Naive B cell (primary cell): ENCODE measurements at places on chromosomes 2 and 18. TPM values are rescaled to one million over a fixed set of nuclear protein-coding genes. Genes with fewer than 3 reads are reported as not detected.

HOXD1 gene
- polyA plus RNA-seq, result not detected

POU3F3 gene
- polyA plus RNA-seq, result not detected

LRRC30 gene
- polyA plus RNA-seq, result not detected

UGT1A5 gene
- polyA plus RNA-seq, result not detected

C2orf66 gene
- not detected for polyA plus RNA-seq

LYG2 gene
- not detected for polyA plus RNA-seq

CCDC121 gene
- polyA plus RNA-seq, result 2.3 TPM

- no peak for DNase-seq
Observed at GRCh38 chr18:63152791-63153190, 166.8 kb downstream of the BCL2 start.

DNA sequence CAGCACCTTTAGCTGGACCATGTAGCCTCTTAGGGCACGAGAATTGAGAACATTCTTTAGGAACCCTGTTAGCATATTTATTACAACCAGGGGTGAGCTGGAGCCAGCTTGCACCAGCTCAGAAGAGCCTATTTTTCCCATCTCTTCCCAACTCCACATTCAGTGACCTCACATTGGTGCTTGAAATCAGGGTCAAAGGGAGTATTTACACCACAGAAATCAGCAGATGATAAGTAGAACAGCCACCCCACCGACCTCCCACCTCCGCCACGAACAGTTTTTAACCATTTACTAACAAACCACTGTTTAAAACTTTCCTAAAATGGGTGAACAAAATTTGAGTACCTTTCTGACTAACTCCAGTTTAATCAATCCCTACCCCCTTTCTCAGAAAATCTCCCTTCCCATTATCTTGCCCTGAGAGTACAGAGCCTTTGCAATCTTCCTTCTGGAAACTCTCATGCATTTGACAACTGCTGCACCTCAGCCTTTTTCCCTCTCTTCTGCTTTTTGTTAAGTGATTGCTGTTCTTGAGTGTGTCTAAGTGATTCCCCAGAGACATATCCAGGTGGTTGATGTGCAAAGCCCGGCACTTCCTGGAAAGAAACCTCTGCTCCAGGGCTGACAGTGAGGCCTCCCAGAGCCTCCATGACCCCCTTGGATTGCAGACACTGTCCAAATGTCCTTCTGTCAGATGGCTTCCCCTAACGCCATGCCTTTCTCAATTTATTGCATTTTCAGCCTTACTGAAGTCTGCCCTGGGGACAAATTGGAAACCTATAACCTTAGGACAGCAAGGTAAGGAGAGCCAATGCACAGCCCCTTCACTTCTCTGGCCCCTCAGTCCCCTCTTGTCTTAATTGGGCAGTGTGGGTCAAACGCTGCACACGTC lies 389.5 kb upstream of the TNP1 start:
- no peak for DNase-seq

DNA sequence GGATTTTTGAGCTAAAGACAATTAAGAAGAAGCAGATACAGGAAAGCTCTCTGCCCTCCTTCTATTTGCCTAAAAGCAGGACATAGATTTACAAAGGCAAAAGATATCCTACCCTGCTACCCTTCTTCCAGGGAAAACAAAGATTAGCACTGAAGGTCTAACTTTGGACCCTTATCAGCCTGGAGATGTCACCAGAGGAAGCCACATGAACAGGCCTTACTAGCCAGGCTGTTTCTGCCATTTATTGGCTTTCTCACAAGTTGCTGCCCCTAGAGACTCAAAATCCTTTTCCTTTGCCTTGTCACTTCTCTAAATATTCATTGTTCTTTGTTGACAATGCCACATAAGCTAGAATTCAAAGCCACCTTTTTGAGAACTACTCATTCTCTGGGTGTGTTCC lies 147.3 kb downstream of the B3GNT2 start:
- DNase-seq, result no peak

DNA sequence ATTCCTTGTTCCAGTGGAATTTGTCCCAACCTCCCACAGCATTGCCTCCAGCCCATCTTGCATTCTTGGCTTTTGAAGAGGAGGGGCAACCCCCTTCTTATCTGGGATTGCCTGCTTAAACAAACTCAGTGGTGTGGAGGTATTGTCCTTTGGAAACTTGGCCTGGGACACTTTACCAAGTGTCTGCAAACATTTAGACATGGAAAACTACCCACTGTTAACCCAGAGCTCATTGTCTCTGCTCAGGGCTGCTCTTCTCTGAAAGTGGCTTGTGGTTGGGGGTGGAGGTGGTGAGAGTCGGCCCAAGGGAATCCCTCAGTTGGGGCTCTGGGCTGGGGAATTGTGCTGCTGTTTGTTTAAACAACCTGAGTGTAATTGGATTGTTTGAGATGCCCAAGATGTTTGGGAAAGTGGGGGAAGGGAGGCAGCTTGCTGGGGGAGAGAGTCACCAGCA lies 178.3 kb upstream of the GATA6 start:
- no peak for DNase-seq

- no peak for DNase-seq
Observed at GRCh38 chr2:30645745-30646119, 161.5 kb downstream of the CAPN13 start.

DNA sequence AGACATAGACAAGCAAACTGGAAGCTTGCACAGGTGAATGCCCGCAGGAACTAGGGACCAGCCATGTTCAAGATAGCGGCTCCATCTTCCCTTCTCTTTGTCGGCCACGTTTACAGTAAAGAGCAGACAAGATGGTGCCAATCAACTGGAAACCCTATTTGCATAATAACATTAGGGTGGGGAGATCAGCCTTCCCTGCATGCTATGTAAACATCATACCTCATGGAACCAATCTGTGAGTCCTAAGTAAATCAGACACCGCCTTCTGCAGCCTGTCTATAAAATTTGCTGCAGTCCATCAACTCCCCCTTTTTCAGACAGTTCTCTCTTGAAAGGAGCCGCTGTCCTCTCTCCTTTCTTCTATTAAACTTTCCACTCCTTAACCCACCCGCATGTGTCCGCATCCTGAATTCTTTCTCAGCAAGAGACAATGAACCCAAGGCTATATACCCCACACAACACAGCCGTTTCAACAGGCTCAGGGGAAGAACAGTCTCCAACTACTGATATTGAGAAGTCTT lies 384.4 kb downstream of the EIPR1 start:
- DNase-seq, result no peak

DNA sequence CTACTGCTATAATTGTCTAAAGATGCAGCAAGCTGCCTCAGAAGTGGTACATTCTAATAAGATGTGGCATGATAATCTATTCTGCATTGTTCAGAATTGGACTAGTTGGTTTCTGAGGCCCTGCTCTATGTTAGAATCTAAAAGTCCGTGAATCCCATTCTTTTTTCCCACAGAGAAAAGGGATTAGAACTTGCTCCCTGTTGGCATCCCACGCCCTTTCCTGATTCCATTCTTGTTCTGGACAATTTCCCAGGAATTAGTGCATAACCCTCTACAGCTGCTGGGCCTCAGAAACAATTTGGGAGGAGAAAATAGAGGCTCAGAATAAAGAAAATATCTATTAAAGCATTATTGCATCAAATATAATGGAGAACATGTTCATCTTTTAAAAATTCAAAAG lies 282.7 kb downstream of the NRXN1 start:
- no peak for DNase-seq

DNA sequence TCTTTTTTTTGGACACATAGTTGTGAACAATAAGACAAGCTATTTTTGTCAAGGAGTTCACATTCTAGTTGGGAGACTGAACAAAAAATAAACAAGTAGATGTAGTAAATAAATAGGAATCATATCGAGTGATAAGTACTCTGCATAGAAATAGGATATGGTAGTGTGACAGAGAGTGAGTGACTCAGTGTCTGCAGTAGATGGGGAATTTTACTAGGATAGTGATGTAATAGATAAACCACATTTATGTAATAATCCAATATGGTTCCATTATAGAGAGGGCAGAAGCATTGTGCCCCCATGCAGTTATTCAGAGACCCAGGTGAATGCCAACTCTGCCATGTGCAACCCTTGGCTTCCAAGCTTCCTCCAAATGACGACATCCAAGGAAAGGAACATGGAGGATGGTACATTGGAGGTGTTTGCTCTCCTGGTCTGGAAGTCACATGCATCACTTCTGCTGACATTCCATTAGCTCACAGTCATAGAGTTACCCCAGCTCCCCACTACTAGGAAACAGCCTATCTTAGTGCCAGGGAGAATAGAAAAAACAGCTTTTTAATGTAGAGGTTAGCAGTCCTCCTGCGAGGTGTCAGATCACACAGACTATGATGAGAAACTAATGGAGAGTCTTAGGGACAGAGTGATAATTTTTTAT lies 595.4 kb downstream of the NYAP2 start:
- no peak for DNase-seq

DNA sequence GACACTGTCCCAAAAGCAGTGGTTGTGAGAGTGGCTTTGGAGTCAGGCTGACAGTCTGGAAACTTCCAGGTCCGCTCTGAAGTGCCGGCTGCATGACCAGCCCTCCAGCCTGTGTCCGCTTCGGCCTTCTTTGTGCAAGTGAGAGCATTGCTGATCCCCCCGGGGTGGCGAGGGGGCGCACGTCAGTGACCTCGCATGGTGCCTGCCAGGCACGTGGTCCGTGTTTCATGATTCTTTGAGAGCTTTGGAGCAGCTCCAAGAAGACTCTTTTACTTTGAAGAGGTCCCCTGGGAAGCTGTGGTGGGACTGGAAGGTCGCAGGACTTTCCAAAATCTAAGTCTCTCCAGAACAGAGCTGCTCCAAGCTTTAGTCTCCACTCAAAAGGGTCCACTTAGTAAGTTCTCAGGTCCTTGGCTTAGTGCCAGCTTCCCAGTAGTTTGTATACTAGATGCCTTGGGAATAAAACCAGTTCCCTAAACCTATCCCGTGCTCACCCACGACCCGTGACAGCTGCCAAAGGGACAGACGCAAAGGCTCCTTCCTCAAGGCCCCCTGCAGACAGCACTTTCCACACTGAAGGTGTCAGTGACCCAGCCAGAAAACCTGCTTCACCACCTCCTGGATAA lies 68.8 kb downstream of the ADI1 start:
- no peak for DNase-seq

GRCh38 chr2:5720426-5720825 lies 28.2 kb downstream of the SOX11 start:
- DNase-seq, result no peak

GRCh38 chr2:204108330-204108751 lies 171.8 kb downstream of the ICOS start:
- DNase-seq, result no peak

DNA sequence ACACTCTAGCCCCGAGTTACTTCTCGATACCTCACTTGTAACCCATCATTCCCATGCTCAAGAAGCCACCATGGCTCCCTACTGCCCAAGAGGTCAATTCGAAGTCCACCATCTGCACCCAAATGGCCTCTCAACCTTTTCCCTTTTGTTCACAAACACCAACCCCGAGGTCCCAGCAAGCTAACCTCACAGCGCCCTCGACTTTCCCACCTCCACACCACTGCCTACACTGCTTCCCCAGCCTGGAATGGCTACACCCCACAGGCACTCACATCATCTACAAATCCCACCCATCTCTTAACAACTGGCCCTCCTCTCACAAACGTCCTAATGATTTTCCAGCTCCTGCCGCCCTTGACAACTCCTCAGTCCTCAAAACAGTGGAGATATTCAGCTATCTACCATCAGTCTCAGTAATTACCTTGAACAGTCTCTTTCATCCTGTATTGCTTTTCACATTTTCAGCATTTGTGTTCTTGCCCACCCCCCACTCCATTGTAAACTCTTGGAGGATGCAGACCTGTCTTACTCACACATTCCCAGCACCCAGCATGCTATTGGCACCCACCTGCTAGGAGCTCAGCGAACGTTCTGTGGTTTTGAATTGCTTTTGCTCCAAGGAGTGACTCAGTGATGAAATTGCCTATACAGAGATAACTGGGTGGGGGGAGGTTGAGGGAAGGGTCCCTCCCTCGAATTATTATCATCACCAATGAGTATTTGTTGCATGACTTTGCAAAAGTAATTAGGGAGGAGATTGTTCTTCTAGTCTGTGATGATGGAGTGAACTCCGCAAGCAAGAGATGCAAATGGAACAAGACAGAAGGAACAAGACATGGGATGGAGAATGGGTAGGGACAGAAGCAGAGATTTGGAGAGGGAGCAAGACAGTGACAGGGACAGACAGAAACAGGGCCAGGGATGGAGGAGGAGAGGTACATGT lies 106.8 kb downstream of the CYP26B1 start:
- no peak for DNase-seq

DNA sequence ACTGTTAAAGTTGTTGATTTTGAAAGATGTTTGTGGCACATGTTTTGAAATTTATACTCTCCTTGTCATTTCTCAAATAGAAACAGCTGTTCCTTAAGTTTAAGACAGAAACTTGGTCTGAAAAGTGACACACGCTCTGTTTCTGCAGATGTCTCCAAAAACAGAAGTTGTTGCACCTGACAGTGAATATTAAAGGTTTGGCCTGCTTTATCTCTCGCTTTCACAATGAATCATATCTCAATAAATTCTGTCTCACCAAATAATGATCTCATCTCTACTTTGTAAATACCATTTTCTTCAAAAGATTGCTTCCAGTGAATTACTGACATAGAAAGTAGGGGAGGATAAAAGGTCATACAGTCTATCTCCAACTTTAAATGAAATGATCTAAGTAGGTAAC lies 294.9 kb upstream of the SYT4 start:
- DNase-seq, result no peak

- no peak for DNase-seq
Observed at GRCh38 chr2:76478266-76479035, 767.7 kb upstream of the GCFC2 start.

- no peak for DNase-seq
Observed at GRCh38 chr2:106034325-106034724, 159.8 kb downstream of the UXS1 start.

GRCh38 chr18:77320971-77321559 lies 71.4 kb downstream of the GALR1 start:
- DNase-seq, result no peak

GRCh38 chr2:234326694-234327093 lies 170.2 kb downstream of the ARL4C start:
- DNase-seq, result no peak

DNA sequence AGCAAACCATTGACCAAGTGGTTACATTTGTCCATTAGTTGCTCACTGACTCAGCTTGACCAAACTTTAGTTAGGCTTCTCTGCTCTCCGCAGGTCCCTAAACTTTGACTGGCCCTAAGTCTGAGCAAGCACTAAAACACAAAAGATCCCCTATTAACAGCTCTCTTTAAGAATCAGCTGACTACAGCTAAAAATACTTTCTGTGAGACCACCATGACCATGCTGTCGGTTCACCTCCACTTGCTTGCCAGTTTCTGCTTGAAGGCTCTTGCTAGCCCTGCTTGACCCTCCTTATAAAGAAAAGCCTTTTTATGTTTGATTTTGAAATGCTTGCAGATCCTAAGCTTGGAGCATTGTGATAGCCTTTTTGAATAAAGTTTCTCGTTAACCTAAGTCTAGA lies 40.4 kb upstream of the RIT2 start:
- DNase-seq, result no peak
